ENCODE measurements at places on chromosomes 2 and 18.

DNA sequence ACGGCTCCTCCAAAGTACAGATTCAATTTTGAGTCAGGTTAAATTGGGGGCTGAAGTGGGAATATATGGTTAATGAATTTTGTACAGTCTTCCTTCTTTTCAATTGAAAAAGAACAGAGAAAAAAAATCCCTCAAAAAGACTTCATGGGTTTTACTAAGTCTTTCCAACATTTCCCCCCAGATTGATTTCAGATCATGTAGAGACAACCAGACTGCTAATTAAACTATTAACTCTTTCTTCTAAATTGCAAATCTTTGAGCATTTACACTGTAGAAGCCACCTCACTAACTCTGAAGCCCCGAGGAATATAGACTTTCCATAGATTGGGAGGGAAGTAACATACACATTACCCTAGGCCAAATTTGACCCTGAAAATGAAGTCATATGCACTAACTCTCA lies 771.0 kb downstream of the NRXN1 start:
- DNase-seq, result no peak

- DNase-seq, result no peak
Measured at GRCh38 chr2:73028841-73029240, 42.7 kb downstream of the SFXN5 start.

DNA sequence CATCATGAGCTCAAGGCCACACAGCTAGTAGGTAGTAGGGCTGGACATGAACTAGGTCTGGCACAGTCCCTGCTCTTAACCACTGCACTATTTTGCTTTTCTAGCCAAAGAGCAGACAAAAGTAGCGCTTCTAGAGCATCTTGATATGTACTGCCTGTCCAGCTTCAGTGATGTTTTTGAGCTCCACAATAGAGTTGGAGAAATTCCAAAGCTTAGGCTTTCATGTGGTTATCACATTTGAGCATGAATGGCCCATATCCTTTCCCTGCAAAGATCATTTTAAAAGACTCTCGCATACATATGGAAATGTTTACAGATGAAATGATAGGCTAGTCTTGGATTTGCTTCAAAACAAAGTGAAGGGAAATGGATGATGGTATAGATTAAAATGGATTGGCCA lies 128.7 kb downstream of the MAP3K20 start:
- DNase-seq, result no peak

DNA sequence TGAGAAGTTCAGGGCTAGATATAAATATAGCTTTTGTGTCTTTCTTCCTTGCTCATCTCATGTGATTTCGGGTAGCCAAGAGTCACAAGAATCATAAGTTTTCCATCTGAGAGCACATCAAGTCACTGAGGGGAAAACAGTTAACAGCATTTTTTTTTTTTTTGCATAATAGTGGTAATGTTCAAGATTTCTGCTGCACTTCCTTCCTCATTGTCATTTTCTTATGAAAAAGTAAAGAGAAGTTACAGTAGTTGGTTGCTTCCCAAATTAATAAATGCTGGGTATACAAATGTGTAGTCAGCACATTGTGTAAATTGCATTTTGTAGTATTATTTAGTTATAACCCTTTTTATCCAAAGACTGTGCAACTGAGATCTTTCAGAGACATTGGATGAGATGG lies 93.6 kb downstream of the ZEB2 start:
- DNase-seq, result no peak

GRCh38 chr2:113076954-113077669 lies 9.3 kb downstream of the IL1F10 start:
- no peak for DNase-seq

GRCh38 chr2:38862476-38862875 lies 13.3 kb downstream of the DHX57 start:
- DNase-seq, result no peak

DNA sequence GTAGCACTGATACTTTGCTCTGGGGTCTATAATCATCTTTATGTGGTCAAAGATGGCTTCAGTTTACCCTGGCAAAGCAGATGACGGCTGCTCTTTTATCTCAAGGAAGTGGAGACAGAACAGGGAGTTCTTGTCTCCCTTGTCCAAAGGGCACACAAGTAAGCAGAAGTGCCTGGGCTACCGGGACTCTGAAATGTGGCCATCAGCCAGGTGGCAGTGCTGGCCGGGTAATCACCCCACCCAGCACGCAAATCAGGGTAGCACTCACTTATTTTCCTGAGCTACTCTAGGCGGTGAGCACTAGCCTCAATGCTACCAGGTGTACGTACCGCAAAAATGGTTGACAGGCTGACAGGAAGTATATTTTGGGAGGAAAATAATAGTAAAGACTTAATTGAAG lies 119.7 kb upstream of the ETAA1 start:
- no peak for DNase-seq

GRCh38 chr18:36600548-36600947 lies 228.3 kb downstream of the TPGS2 start:
- no peak for DNase-seq

- no peak for DNase-seq
Measured at GRCh38 chr2:203694191-203694590, 12.2 kb upstream of the CD28 start.

DNA sequence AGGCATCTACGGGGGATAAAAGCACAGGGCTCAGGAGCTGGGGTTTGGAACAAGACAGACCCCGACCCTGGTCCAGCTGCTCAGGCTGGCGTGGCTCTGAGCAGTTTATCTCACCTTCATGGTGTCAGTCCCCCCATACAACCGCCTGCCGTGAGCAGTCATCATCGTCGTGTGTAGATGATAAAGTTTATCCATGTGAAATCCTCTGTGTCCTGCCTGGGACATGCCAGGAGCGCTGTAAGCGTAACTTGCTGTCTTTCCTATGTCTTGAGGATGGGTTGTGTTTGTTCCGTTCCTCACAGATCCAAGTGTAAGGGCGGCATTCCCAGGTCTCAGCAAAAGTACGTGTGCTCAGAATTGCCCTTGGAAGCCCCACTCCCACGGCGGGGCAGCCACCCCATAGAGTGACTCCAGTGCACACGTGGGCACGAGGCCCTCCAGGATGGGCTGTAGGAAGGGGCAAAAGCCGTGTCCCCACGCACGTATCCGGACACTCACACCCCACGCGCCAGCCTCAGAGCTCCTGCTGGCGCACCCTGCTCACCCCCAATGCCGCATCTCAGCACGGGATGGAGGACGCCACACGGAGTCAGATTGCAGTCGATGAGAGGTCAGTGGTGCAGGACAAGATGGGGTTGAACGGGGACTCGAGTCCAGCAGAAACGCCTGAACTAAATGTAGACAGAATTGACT lies 50.9 kb downstream of the ADI1 start:
- DNase-seq, result no peak

- DNase-seq, result peak; percentile 35
Measured at GRCh38 chr2:160415991-160416390, 77.6 kb downstream of the RBMS1 start.

DNA sequence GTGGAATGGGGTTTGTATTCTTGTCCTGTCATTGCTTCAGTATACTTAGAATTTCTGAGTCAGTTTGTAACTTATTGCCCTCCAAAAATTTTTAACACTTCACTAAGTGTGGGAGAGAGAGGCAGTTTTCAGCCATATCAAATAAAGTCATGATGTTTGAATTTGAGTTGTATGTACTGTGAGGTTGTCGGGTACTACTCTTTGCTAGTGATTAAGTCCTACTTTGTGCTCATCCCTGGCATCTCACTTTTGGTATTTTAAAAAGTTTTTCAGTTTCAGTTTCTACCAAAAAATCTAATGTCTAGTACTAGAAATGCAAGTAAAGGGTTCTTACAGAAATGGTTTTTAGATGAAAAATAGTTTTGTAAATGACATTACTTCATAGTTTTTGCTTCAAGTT lies 40.7 kb downstream of the EIF5B start:
- DNase-seq, result no peak

GRCh38 chr2:10398496-10398895 lies 49.6 kb downstream of the ODC1 start:
- no peak for DNase-seq

GRCh38 chr2:27428978-27429541 lies 629 bp downstream of the NRBP1 start:
- DNase-seq, result peak; percentile 94

- DNase-seq, result no peak
Measured at GRCh38 chr2:111884592-111884964, 585 bp upstream of the ANAPC1 start.

- no peak for DNase-seq
Measured at GRCh38 chr2:85976106-85976920, 87.5 kb upstream of the ST3GAL5 start.

DNA sequence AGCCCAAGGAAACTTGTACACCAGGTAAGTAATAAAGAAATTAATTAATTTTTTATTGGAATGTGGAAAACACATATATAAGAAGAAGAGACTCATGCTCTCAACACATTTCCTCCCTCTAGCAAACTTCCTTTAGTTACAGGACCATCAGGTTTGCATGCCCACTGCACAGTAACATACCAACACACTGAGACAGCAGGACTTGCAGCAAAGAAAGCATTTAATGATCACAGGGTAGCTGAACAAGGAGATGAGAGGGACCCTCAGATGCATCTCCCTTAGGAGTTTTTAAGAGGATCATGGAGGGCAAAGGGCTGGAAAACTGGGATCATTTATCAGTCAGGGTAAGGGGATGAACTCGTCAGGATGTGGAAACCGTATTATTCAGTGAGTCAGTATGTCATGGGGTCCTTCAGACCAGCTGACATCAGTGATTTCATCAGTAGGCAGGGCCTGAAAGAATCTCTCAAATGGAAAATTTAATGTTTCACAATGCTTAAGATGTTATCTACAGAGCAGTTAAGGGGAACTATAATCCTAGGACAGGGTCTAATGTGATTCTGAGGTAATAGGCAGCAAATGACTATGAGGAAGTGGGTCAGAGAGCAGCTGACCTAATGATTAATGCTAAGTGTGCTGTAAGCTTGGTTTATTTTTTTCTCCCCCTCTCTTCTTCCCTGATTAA lies 193.8 kb upstream of the RND3 start:
- DNase-seq, result peak; percentile 31

- DNase-seq, result peak; percentile 55
Measured at GRCh38 chr2:209525834-209526281, 102.0 kb downstream of the MAP2 start.

DNA sequence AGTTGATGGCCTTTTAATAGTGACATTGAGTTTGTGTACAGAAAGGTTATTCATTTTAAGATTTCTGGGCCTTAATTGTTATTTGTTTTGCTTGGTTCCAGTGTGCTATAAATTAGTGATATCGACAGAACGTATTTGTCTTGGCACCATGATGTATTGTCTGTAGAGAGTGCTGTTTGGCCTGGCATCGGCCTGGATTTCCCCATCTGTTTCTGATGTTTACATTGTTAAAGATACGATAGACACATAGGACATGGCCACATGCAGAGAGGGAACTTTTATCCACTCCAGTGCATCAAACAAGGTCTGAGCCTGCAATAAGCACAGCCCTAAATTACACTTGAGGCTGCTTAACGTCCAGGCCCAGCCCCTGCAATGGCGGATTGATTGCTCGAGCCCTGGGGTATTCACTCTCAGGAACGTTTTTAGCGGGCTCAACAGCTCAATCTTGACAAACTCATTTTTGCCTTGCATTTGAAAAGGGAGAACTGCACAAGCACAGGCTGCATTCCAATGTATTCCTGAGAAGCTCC lies 144.7 kb downstream of the SLC4A3 start:
- DNase-seq, result no peak

DNA sequence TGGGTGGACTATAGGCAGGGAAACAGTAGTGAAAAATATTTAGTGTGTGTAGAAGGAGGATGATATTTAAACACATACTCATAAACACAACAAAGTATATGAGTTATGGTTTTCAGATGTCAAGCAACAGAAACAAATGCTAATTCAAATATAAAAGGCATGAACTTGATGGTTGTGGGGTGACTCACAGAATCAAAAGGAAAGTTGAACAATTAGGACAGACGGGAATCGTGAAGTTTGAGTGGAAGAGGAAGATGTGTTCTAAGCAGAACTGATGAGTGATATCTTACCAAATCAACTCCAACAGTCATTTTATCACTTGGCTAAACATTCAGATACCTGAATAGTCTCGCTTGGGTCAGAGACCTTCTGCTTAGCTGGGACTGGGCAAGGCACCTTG lies 53.6 kb upstream of the ITGA6 start:
- DNase-seq, result peak; percentile 25

- DNase-seq, result no peak
Measured at GRCh38 chr2:239919774-239920692, 105.1 kb downstream of the NDUFA10 start.

- DNase-seq, result no peak
Measured at GRCh38 chr2:113041871-113042270, 10.8 kb downstream of the IL36B start.

DNA sequence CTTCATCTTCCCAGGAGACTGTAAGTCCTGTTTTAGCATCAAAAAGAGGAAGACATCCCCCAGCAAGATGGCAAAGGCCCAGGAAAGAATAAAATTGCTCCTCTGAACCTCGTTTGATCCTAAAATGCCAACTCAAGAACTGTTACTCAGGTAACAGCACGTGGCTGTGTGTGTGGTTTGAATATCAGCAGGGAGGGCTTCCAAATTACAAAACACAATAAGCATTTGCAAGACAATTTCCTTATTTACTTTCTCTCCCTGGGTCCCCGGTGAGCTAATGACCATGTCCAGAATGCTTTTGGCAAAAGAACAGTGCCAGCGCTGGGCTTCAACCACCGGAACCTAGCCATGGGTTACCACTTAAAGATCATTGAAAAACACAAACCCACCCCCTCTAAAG lies 163.6 kb downstream of the C1D start:
- DNase-seq, result no peak

DNA sequence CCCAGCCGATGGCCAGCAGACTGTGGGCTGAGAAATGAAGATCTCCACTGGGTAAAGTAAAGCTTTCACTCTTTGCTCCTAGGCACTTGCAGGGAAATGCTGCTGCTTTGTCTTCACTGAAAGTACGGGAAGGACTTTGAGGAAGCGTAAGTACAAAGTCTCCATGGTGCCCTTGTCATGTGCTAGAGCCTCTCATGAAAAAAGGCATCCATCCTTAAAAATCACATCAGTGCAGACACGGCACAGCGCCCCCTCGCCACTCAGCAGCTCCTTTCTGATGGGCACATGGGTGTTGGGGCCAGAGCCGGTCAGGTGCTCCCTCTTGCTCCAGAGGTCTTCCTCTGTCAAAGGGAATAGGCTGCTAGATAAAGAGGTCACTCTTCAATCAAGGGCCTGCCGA lies 109.0 kb upstream of the STPG4 start:
- DNase-seq, result no peak

GRCh38 chr18:3054780-3055179 lies 41.8 kb upstream of the LPIN2 start:
- no peak for DNase-seq

- no peak for DNase-seq
Measured at GRCh38 chr18:55161916-55162315, 202.7 kb upstream of the CCDC68 start.

DNA sequence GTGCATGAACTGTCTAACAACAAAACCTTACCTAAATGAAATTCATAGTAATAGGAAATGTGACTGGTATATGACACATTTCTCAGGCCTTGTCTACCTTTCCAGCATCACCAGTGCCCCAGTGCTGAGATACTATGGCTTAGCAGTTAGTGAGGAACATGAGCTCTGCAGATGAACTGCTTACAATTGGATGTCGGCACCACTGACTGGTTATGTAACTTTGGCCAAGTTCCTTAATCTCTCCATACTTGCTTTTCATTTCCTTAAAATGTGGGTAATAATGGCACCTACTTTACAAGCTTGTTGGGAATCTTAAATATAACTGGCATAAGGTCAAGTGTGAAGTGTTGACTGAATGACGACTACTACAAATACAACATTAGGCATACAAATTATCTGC lies 136.3 kb downstream of the OLA1 start:
- DNase-seq, result no peak
